ENCODE measurements at places on chromosomes 5 and 9. TPM values are rescaled to one million over a fixed set of nuclear protein-coding genes. Genes with fewer than 3 reads are reported as not detected.

Gene RAB3C
- 30.6 TPM for polyA plus RNA-seq

Gene PCSK1
- polyA plus RNA-seq = 2.7 TPM

GRCh38 chr9:135330307-135330631 lies 149.3 kb upstream of the PPP1R26 start:
- DNase-seq = no peak

GRCh38 chr9:124496075-124496449 lies 11.1 kb downstream of the NR5A1 start:
- no peak for DNase-seq

- no peak for DNase-seq
These were observed 236.3 kb downstream of the MCTP1 start for GRCh38 chr5:95048628-95049027.
